Central memory CD8-positive, alpha-beta T cell (primary cell): ENCODE measurements at places on chromosomes 7 and 10.

DNA sequence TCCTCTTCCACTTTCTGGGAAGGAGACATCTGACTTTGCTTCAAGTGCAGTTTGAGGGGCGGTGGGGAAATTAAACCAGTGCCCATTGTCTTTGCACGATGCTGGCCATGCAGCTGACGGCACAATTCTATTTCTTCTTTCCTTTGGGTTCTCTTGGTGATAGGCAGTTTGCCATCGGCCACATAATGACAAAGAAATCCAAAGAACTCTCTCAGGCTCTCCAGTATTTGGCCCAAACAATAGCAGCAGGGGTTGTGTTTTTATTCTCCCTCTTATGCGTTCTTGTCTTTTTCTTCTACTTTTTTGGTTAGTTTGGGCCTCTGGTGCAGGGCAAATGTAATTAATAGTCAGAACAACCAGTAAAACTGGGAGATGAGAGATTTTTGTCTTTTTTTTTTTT lies 147.0 kb downstream of the EMX2 start:
- DNase-seq, result no peak

- no peak for DNase-seq
Measured at GRCh38 chr7:144842377-144842851, 6.6 kb upstream of the TPK1 start.

DNA sequence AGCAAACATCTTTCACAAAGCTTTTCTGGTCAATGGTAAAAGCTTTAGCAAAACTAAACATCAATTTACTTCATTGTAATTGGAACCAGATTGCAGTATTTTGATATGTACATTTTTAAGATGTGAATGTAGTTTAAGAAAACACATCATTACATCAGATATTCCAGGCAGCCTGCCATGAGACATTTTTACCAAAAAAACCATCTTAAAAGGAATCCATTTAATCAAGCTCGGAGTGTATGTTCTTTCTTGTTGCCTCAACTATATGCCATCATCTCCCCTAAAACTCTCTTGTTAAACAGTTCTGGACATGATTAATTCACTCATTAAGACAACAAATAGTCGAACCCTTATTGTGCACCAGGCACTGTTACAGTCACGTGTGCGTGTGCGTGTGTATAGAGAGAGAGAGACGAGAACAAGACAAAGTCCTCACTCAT lies 97.5 kb downstream of the UBE2H start:
- no peak for DNase-seq

DNA sequence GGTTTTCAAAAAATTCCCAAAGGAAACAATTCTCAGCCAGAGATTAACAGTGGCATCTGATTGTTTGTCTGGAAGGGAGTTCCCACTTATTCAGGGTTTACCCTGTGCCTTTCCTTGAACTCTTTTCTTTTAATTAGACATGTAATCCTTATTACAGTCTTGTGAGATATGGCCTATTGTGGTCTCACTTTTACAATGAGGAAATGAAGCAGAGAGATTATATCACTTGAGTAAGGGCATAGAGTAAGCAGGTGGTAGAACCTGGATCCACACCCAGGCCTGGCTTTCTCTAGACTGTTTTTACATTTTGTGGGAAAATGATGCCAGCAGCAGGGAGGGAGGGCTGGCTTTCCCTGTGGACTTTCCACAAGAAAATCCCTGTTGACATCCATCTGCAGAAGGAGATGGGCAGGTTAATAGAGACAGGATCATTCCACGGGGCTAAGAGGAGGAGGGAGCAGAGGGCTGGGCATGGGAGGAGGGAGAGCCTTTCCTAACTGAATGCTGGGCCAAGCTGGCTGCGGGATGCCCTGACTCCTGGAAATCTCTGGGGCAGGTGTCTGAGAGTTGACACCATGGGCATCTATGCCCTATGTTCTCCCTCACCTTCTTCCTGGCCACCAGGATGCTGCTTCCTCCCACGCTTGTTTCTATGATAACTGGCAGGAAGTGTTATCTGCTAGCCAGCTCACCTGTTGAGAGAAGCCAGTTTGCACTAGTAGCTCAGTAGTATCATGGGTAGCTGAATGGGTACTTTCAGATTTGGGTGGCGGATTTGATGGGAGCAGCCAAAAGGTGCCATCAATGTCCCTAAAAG lies 28.7 kb upstream of the ARHGAP22 start:
- no peak for DNase-seq

DNA sequence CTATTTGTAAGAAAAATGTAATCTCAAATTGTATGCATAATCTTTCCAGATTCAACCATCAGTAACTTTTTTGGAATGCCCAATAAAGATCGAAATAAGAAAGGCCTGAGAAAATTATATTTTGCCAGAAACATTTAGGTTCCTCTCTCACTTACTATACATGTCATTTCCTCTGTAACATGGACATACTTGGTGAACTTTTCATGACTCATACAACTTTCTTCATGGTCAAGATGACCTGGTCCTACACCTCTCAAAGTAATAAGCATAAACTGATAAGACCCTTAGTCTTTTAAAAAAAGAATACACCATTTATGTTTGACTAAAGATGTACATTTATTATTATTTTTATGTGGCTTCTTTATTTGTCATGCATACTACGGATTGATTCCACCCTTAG lies 125.3 kb downstream of the REEP3 start:
- no peak for DNase-seq

- DNase-seq, result no peak
Measured at GRCh38 chr10:103980288-103980906, 13.5 kb downstream of the SLK start.

- no peak for DNase-seq
Measured at GRCh38 chr7:137434530-137434929, 91.0 kb upstream of the PTN start.
